ENCODE measurements at places on chromosomes 6 and 20. TPM values are rescaled to one million over a fixed set of nuclear protein-coding genes. Genes with fewer than 3 reads are reported as not detected.

AGER gene
- total RNA-seq, result 8.0 TPM

CEP162 gene
- total RNA-seq, result 2.4 TPM

NUP43 gene
- total RNA-seq, result 50.5 TPM

- H3K27ac ChIP-seq, result no peak overlapping the region
- peaks cover 12% of the 10 kb centered on the region for H3K4me1 ChIP-seq
- DNase-seq, result no peak
- H3K27me3 ChIP-seq, result no peaks in the 10 kb centered on the region
- H3K36me3 ChIP-seq, result no peaks in the 10 kb centered on the region
- H3K4me3 ChIP-seq, result no peak overlapping the region
Observed at GRCh38 chr6:84771756-84772356, 7.5 kb upstream of the TBX18 start.

GRCh38 chr20:41185013-41185757 lies 47.8 kb downstream of the PLCG1 start:
- H3K36me3 ChIP-seq, result no peaks in the 10 kb centered on the region
- peak overlapping the region; percentile 69 for H3K27ac ChIP-seq
- H3K4me3 ChIP-seq, result no peak overlapping the region
- peaks cover 11% of the 10 kb centered on the region for H3K4me1 ChIP-seq

GRCh38 chr6:2376429-2377355 lies 131.3 kb upstream of the GMDS start:
- peaks cover 14% of the 10 kb centered on the region for H3K4me1 ChIP-seq
- DNase-seq, result peak; percentile 62
- H3K27ac ChIP-seq, result no peak overlapping the region
- H3K4me3 ChIP-seq, result no peak overlapping the region

DNA sequence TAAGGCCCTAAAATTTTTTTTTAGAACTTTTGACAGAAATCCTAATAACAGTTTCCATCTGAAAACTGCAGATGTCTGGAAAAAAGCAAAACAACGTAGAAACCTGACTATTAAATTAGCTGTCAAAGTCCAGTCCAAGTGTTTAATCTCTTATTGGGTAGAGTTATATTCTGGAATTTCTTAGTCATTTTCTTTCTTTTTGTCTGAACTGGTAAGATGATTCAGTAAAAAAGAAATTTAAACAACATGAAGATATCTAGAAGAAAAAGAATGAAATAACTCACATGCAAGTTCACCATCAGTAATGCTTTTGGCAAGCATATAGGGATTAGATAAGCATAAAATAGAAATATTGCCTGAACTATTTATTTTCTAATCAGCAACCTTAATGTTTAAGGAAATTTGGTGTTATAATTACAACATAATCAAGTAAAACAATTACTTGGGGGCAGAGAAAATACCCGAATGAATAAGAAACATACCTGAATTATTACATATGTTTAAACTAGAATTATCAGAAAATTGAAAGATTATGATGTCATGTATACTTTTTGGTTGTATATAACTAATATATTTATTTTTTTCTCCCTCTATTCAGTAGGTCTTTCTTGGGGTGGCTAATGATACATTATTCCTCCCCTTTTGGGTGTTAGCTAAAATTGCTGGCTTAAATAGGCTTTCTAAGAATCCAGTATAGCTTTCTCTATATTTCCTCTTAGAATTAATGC lies 51.1 kb downstream of the FAM83B start:
- H3K27ac ChIP-seq, result no peak overlapping the region
- no peak overlapping the region for H3K4me3 ChIP-seq
- no peaks in the 10 kb centered on the region for H3K27me3 ChIP-seq
- H3K36me3 ChIP-seq, result peaks cover 8% of the 10 kb centered on the region
- DNase-seq, result no peak

- H3K36me3 ChIP-seq, result no peaks in the 10 kb centered on the region
- peaks cover 5% of the 10 kb centered on the region for H3K4me1 ChIP-seq
- H3K27ac ChIP-seq, result no peak within 1 kb of the TSS
- no peaks in the 10 kb centered on the region for H3K27me3 ChIP-seq
Observed at GRCh38 chr20:23086056-23086566, at the start of gene CD93. Gene CD93, minus strand, starts transcription at chr20:23086324. Its CDS starts 132 bp downstream, at chr20:23086192.

DNA sequence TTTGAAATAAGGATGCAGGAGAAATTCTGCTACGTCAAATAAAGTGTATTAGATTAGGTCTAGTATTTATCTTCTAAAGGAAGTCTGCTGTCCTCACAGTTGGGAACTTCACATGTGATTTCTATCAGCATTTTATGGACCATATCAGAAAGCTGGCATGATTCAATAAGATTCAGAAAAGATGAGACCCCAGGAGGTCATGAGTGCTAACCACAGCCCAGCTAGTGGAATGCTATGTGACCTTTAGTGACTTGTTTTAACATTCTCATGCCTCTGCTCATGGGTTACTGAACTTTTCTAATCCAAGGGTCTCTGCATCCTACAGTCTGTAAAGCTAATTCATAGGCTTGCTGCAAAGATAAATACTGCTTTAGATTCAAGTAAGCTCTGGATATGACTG lies 150.1 kb downstream of the GMPR start:
- H3K27me3 ChIP-seq, result no peaks in the 10 kb centered on the region
- H3K27ac ChIP-seq, result no peak overlapping the region
- no peak for DNase-seq
- H3K36me3 ChIP-seq, result peaks cover 4% of the 10 kb centered on the region
- no peak overlapping the region for H3K4me3 ChIP-seq
- no peaks in the 10 kb centered on the region for H3K4me1 ChIP-seq

GRCh38 chr6:1181939-1182605 lies 129.8 kb upstream of the FOXQ1 start:
- no peaks in the 10 kb centered on the region for H3K36me3 ChIP-seq
- no peaks in the 10 kb centered on the region for H3K27me3 ChIP-seq
- no peak for DNase-seq
- H3K4me1 ChIP-seq, result peaks cover 1% of the 10 kb centered on the region

GRCh38 chr6:131955192-131955591 lies 4.0 kb upstream of the CCN2 start:
- peaks cover 12% of the 10 kb centered on the region for H3K36me3 ChIP-seq
- DNase-seq, result no peak

GRCh38 chr6:41642960-41643898 lies 5.0 kb downstream of the MDFI start:
- H3K27me3 ChIP-seq, result no peaks in the 10 kb centered on the region
- peaks cover 26% of the 10 kb centered on the region for H3K4me1 ChIP-seq
- DNase-seq, result no peak
- H3K36me3 ChIP-seq, result peaks cover 18% of the 10 kb centered on the region
- H3K4me3 ChIP-seq, result no peak overlapping the region

DNA sequence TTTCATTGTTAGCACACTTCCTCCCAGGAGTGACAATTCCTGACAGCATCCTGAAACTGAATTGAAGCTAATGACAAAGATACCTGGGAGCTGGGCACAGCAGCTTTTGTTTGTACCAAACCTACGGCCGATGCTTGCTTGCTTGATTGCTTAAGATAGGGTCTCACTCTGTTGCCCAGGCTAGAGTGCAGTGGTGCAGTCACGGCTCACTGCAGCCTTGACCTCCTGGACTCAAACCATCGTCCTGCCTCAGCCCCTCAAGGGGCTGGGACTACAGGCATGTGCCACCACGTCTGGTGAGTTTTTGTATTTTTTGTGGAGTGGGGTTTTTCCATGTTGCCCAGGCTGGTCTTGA lies 84.7 kb upstream of the SCP2D1 start:
- H3K36me3 ChIP-seq, result peaks cover 8% of the 10 kb centered on the region
- no peaks in the 10 kb centered on the region for H3K4me1 ChIP-seq
- H3K27me3 ChIP-seq, result no peaks in the 10 kb centered on the region
- no peak overlapping the region for H3K4me3 ChIP-seq

DNA sequence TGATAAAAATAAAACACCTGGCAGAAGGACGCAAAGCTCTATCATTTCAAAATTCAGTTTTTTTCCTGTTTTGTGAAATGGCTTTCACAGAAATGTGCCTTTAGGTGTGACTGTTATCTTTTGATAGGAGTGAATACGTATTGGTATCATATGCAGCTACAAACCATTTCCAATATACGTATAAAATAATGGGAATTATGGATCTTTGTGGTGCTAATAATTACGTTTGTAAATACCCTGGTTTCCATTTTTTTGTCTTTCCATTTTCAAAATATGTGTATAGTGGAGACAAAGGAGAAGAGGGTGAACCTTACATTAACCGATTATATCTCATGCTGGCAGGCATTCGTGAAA lies 108.7 kb upstream of the GMDS start:
- no peak for DNase-seq
- no peak overlapping the region for H3K27ac ChIP-seq
- no peaks in the 10 kb centered on the region for H3K27me3 ChIP-seq
- no peak overlapping the region for H3K4me3 ChIP-seq

- no peak overlapping the region for H3K27ac ChIP-seq
- peaks cover 6% of the 10 kb centered on the region for H3K4me1 ChIP-seq
- H3K36me3 ChIP-seq, result peaks cover 6% of the 10 kb centered on the region
- no peak for DNase-seq
- H3K4me3 ChIP-seq, result no peak overlapping the region
Observed at GRCh38 chr6:161050134-161050765, 58.7 kb downstream of the MAP3K4 start.

GRCh38 chr6:87230801-87231200 lies 75.4 kb downstream of the ZNF292 start:
- peaks cover 42% of the 10 kb centered on the region for H3K36me3 ChIP-seq
- H3K27me3 ChIP-seq, result no peaks in the 10 kb centered on the region
- no peaks in the 10 kb centered on the region for H3K4me1 ChIP-seq
- DNase-seq, result no peak
- no peak overlapping the region for H3K4me3 ChIP-seq

DNA sequence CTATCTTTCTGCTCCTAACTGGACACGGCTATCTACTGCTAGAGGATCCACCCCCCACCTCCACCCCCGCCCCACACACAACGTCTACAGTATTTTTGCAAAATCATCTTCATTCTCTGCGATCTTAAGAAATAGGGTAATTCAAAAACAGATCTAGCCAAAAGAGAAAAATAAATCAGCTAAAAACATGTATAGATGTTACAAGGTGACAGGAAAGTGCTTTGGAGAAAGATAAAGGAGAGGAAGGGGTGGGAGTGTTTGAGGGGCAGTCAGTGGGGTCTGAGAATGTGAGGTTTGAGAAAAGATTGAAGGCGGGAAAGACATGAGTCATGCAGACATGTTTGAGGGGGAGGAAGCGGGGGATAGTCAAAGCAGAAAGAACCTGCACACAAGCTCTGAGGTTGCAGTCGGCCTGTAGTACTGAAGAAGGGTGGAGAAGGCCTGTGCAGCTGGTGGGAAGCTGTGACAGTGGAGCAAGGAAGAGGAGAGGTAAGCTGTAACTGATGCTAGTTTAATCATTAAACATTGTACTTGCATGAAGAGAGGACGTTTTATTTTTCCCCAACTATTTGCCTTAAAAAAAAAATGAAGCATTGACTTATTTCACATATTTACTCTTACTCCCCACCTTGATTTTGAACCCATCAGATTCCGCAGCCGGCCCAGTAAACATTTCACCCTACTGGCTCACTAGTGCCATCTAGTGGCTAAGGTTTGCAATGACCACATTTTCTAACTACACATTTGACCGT lies 332.6 kb downstream of the ADGRB3 start:
- peaks cover 87% of the 10 kb centered on the region for H3K27me3 ChIP-seq
- H3K36me3 ChIP-seq, result no peaks in the 10 kb centered on the region
- DNase-seq, result peak; percentile 75
- no peak overlapping the region for H3K27ac ChIP-seq
- H3K4me1 ChIP-seq, result peaks cover 4% of the 10 kb centered on the region

DNA sequence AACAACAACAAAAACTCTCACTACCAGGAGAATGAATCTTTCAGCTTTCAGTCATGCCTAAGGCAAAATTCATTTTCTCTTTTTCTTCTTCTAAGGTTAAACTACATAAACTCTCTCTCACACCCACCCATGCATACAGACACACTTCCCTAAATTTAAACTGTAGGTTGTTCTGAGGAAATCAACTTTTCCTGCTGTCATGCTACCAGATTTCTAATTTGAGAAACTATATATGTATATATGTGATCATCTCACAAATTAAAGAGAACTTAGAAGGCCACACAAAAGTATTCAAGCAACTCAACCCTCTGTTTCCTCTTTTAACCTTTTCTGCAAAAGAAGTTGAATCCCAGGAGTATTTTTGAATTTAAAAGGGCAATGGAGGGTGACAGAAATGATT lies 532.5 kb downstream of the KIF16B start:
- H3K27ac ChIP-seq, result no peak overlapping the region
- no peak for DNase-seq
- no peak overlapping the region for H3K4me3 ChIP-seq
- no peaks in the 10 kb centered on the region for H3K36me3 ChIP-seq
- H3K4me1 ChIP-seq, result no peaks in the 10 kb centered on the region

- H3K27ac ChIP-seq, result no peak overlapping the region
- no peaks in the 10 kb centered on the region for H3K36me3 ChIP-seq
- DNase-seq, result no peak
- H3K4me1 ChIP-seq, result no peaks in the 10 kb centered on the region
Observed at GRCh38 chr6:130869681-130870080, 42.5 kb downstream of the SMLR1 start.

DNA sequence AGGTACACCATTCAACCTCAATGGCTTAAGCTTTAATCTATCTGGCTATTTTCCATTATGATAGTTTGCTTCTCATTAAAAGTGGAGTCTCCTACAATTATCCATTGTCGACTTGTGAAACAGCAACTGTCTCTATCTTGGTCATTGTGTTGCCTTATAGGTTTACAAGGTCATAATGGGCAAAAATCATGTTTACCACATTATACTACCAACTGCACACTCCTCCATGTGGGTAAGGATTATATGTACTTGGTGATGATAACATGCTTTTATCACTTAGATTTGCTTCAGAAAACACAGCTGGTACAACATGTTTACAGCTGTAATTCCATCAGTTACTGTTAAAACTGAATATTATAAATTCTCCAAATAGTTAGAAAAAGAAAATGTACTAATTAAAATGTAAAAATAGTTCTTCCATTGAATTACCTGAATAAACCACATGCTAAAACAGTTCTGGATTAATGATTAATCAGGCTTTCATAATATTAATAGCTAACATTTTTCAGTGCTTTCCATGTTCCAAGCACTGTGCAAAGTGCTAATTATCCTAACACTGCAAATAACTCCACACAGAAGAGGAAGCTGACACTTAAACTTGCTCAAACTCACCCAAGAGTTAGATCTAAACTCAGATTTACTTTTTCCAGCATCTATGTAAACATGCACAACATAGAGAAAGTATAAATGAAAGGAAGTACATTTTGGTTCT lies 96.7 kb downstream of the OGFRL1 start:
- H3K4me1 ChIP-seq, result peaks cover 14% of the 10 kb centered on the region
- H3K27me3 ChIP-seq, result no peaks in the 10 kb centered on the region
- no peak overlapping the region for H3K4me3 ChIP-seq
- DNase-seq, result no peak
